ENCODE measurements at places on chromosomes 16 and 17. TPM values are rescaled to one million over a fixed set of nuclear protein-coding genes. Genes with fewer than 3 reads are reported as not detected.

GRCh38 chr16:68402748-68403040 is 45.6 kb downstream of the SMPD3 start:
- peak; percentile 20 for DNase-seq

The CACNG5 gene
- total RNA-seq: not detected

GRCh38 chr17:52674686-52675085 is 516.2 kb upstream of the CA10 start:
- no peak for DNase-seq

GRCh38 chr16:85565801-85566526 is 47.2 kb upstream of the GSE1 start:
- DNase-seq: no peak

The USP31 gene
- total RNA-seq: 9.3 TPM

DNA sequence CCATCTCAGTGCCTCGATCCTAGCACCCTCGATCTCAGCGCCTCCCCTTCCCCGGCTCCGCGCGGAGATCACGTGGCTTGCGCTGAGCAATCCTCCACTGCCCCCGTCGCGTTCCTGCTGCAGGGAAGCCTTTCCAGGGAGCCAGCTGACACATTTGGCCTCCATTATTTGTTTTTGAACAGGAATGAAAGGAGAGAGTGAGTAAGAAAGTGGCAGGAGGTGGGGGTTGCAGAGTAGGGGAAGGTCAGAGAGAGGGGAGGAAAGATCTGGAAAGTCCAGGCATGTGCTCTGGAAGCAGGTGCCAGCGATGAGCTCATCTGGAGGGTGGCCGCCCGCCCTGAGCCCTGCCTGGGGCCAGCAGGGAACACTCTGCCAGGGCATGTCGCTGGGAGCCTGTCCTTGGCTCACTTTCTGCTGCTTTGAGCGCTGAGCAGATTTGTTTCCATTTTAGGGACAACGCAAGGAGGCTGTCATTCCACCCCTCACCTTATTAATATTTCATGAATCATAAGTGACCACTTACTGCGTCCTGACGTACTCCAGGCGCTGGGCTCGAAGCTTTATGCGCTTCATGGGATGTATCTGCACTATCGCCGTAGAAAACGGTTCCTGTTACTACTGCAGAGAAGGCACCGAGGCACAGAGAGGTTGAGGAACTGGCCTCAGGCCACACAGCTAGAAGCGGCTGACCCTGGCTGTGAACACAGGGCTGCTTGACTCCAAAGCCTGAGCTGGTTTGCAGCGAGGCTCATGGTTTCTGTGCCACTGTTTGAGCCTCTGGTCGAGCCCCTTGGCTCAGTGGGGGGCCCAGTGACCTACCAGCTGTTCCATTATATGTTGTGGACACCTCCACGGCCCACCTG is 283.1 kb downstream of the SEC14L1 start:
- no peak for DNase-seq

The NLRC3 gene
- total RNA-seq: 0.12 TPM

DNA sequence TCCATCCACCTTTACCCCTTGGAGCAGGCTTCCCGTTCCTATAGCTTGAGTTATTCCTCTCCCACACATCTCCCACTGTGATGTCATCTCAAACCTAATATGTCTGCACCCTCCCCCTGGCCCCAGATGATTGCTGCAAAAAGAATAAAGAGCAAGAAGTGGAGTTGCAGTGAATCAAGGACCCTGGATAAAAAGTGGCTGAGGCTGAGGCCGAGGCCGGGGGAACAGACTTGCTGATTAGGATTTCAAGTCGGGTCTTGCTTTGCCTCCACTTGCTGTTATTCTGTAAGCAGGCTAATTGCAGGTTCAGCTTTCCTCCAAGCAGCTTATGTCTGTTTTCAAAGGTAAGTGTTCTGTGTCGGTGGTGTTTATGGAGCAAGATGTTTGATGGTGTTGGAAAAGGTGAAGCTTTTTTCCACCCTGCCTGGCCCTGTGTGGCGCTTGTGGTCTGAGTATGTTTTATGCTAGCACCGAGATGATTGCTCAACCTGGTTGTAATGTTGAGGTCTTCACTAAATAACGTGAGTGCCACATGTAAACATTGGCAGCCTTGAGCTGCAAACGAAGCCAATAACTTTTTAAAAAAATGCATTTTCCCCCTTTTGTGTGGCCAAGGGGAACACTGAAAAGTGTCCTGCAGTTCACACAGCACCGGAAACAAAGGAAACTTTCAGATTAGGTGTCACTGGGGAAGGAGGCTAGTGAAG is 15.4 kb downstream of the HS3ST3B1 start:
- no peak for DNase-seq

- DNase-seq: peak; percentile 86
Observed at GRCh38 chr16:85416228-85417109, 196.7 kb upstream of the GSE1 start.

- no peak for DNase-seq
Observed at GRCh38 chr17:50015146-50015545, 20.1 kb upstream of the DLX3 start.

The MYH8 gene
- not detected for total RNA-seq

The ATF7IP2 gene
- 4.8 TPM for total RNA-seq

DNA sequence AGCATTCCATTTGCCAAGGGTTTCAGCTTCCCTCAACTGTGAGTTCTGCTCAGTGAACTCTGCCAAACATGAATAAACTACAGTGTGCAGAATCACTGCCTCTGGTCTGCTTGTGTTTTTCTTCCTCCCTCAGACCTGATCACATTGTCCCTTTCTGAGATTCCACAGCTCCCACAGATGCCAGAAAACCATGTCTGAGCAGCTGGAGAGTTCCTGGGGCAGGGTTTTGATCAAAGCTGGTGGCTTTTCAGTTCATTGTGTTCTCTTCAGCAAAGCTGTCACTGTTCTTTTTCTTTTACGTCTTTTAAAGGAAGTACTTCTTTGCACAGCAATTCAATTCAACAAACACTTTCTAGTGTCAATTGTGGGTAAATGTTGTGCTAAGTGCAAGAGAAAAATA is 555.8 kb downstream of the RBFOX1 start:
- no peak for DNase-seq

DNA sequence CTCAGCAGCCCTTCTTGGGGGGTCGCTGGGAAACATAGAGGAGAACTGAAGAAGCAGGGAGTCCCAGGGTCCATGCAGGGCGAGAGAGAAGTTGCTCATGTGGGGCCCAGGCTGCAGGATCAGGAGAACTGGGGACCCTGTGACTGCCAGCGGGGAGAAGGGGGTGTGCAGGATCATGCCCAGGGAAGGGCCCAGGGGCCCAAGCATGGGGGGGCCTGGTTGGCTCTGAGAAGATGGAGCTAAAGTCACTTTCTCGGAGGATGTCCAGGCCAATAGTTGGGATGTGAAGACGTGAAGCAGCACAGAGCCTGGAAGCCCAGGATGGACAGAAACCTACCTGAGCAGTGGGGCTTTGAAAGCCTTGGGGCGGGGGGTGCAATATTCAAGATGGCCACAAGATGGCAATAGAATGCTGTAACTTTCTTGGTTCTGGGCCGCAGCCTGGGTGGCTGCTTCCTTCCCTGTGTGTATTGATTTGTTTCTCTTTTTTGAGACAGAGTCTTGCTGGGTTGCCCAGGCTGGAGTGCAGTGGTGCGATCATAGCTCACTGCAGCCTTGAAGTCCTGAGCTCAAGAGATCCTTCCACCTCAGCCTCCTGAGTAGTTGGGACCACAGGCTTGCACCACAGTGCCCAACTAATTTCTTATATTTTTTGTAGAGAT is 3.4 kb downstream of the STH start:
- DNase-seq: no peak

DNA sequence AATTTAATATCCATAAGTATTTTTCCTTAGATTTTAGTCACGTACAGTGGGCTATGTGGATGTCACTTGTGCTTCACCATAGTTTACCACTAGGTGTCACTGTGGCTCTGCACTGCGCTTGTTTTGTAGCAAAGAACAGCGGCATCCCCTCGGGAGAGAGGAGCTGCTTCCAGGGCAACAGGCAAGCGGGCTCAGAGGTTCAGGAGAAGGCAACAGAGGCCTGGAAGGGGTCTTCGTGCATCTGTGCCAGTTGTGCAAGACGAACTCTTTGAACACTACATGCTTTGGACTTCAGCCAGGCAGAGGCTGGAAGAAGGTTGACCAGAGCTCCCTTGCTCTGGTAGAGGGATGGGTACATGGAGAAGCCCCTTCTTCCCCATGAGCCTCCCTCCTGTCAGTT is 20.6 kb downstream of the CYB561 start:
- DNase-seq: no peak

The GDPD3 gene
- 3.2 TPM for total RNA-seq

- DNase-seq: no peak
Observed at GRCh38 chr17:50765454-50766221, 1.7 kb downstream of the ANKRD40CL start.

DNA sequence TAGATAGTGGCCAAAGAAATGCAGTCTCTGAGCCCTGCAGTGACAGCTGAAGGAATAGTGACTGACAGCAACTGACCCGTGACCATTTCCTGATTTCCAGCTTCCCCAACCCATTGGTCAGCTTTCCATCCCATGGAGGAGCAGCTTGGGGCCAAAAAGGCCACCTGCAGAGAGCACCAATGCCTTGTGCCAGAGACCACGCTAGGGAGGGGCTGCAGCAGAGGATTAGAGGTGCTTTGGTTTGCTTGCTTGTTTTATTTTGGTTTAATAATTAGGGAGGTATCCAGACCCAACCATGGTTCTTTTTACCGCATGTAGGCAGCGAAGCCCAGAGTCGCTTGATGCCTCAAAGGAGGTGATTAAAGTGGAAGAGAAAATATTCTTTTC is 61.3 kb upstream of the SIAH1 start:
- no peak for DNase-seq
